Stimulated activated naive B cell treated with anti-CD40 and anti-IgM and Interleukin-4, amounts not matched to agents 10 μg/mL and 1 μg/mL and 100 μg/mL, for 72 hours (primary cell): ENCODE measurements at places on chromosomes 2 and 18.

DNA sequence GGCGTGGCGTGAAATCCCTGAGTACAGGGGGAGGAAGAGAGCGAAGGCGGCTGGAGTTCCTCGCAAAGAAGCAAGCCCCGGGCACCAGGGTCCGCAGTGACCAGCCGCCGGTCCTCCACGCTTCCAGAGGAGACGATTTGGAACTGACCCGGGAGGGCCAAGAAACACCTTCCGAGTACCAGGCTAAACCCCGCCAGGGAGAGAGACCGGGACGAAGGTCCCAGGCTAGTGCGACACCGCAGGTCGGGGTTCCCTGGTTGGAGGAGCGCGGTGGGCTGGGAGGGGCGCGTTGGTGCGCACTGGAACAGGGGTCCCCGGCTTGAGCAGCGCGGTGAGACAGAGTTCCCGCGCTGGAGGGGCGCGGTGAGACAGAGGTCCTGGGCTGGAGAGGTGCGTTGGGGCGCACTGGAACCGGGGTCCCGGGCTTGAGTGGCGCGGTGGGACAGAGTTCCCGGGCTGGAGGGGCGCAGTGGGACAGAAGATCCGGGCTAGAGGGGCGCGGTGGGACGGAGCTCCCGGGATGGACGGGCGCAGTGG, 901 bp downstream of the WDFY1 start:
- DNase-seq: peak; percentile 15

GRCh38 chr2:155839436-155839835, 493.1 kb downstream of the NR4A2 start:
- no peak for DNase-seq

GRCh38 chr2:83587309-83587708, 871.8 kb downstream of the SUCLG1 start:
- DNase-seq: no peak

- DNase-seq: no peak
These were observed 233.7 kb upstream of the CWC22 start for GRCh38 chr2:180240774-180241173.

DNA sequence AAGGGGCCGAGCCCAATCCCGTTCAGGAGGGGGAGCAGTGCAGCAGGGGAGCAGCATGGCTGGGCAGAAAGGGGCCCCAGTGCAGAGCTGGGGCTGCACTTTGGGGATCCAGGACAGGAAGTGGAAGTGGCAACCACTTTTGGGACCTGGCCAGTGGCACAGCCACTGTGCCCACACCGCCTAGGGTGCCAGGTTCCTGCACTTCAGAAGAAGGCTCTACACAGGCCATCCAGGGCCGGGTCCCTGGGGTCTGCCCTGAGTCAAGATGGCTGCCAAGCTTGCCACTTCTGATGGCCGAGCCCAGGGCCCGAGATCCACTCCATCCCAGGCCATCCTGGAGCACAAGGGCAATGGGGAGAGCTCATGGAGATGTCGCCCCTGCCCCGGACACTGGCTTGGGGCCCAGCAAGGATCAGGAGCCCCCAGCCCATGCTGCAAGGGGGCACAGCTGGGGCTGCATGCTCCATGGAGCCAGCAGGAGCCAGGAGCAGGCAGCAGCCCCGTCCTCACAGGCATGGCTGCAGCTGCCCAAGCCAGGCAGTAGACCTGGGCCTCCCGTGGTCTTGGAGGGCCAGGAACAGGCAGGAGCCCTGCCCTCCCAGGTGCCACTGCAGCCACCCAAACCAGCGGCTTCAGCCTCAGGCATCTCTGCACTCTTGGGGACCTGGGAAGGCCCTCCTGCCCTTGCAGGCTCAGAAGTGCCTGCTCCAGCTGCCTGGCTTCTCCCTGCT, 35.0 kb upstream of the ID2 start:
- DNase-seq: no peak

GRCh38 chr2:218444692-218445357, 25.9 kb downstream of the VIL1 start:
- no peak for DNase-seq

DNA sequence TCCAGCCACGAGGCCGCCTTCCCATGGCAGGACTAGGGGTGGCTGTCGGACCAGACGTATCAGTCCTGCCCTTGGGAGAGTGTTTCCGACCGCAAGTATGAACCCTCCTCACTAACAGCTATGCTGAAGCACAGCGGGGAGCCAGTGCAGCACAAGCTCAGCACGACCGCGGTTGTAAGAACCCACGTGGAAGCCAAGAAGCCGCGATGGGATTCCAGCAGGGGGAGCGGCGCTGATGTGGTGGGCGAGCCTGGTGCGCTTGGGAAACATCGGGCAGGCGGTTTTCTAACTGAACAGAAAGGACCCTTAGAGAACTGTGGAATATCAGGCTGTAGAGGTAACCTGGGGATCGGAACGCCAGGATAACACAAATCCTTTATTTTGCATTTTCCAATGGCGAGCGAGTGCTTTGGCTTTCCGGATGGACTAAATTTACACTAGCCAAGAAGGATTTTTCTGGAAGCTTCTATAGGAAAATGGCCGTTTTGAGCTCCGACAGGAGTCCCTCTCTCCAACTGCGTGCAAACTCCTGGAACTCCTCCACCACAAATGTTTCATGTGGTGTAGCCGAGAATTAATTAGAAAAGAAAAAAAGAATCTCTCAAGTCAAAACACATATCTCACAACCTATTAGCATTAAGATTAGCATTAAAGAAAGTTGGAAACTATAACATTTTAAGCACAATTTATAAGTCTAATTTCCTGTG, 132.0 kb upstream of the MYCN start:
- no peak for DNase-seq

DNA sequence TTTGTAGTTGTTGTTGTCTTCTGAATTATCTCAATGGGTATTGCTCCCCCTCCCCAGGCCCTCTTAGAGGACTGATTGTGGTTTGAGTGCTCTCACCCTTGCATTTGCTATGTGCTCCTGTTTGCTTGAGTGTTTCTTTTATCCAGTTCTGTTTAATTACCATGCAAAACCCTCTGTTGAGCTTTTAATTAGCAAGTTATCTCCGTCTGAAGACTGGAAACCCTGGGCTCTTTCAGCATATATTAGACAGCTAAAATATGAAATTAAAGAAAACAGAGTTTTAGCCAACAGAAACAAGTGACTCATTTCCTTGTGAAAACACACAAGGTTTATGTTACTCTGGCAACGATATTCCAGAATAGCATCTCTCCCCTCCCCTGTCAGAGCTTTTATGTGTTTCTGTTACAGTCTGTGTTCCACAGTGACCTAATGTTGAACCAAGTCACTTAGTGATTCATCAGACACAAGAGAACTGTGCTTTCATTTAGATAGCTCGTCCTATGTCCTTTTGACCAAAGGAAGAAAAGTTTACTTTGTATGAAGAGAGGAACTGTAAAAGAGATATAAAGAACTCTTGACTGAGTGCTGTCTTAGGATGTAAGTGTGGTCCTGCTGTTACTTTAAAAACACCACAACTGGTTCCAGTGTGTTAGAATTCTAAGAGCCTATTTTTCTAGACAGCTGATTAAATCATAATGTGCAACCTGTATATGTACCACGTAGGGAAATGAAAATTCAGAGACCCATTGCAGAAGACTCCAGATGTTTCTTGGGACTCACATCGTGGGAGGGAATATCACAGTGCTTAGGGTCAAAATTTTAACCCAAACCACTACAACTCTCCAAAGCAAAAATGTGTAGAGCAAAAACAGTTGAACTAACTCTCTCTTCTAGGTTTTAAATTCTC, 172.8 kb upstream of the RBMS1 start:
- no peak for DNase-seq
